Hematopoietic multipotent progenitor cell treated with erythropoietin and hydrocortisone succinate and interleukin-3 and kit ligand, for 4 days (in vitro differentiated cells): ENCODE measurements at places on chromosomes 5 and 9.

DNA sequence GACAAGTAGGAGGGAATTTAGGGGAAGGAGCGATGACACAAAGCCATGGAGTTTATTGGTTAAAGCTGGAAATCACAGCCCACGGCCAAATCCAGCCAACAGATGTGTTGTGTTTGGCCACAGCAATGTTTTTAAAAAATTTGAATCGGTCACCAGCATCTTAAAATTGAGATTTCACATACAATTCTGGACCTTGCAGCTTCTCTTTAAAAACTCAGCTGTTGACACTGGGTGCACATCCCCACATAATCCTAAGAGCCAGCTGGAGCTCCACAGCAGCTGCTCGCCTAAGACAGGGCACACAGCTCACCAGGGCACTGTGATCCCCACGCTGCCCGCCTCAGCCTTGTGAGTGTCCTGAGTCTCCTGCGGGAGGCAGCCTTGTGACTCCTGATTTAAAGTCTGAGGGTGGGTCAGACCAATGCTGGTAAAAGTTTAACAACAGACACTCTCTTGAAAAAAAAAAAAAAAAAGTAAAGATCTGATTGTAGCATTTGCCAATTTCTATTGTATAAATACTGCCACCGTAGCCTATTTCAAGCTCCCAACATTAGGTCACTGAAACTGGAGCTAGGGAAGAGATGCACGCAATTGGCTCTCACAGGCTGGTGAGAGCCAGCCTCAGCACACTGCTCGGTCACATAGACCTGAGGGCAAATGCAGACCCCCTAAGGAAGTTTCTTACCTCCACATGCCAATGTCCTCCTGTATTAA, 124.8 kb downstream of the HSD17B3 start:
- DNase-seq, result no peak

DNA sequence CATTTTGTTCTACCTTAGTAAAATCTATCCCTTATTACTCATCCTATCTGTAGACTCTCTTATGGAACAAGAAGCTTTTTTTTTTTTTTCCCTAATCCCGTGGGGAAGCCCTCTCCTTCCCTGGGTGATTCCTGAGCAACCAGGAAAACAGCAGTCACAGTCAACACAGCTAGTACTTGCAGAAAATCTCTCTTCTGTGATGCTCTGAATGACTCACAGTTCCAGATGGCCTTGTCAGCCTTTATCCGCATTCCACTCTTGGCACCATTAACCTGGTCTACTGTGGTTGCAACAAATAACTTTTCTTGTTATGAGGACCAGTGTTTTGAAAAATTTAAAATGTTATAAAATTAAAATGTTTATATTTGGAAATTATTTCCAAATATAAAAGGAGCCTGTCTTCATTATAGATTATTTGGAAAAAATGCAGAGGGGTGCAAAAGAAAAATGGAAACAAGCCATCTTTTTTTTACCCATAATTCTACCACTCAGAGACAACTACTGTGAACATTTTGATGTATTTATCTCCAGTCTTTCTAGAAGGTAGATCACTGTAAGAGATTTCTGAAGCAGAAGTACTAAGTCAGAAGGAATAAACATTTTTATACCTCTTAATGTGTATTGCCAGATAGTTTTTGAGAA, 486.7 kb downstream of the RAB3C start:
- no peak for DNase-seq

GRCh38 chr5:77210091-77210963, at the start of gene PDE8B:
TSS of gene PDE8B (plus strand) at chr5:77210680. CDS start at chr5:77210926, 246 bp downstream.
- peak; percentile 29 for DNase-seq

GRCh38 chr5:136062366-136063274, 33.8 kb downstream of the TGFBI start:
- peak; percentile 87 for DNase-seq

- DNase-seq, result no peak
Observed at GRCh38 chr9:98568909-98569469, 139.7 kb downstream of the GABBR2 start.
